Endodermal cell (in vitro differentiated cells): ENCODE measurements at places on chromosomes 13 and 19. TPM values are rescaled to one million over a fixed set of nuclear protein-coding genes. Genes with fewer than 3 reads are reported as not detected.

LATS2 gene
- total RNA-seq = 18.8 and 26.2 TPM in 2 replicates

C13orf42 gene
- total RNA-seq = 25.0 and 27.7 TPM in 2 replicates

PROSER3 gene
- total RNA-seq = 19.2 to 47.3 TPM (median 45.4 TPM) in 3 replicates

MEIS3 gene
- 47.7 to 70.7 TPM (median 51.3 TPM) in 3 replicates for total RNA-seq

- no peak for DNase-seq
Measured at GRCh38 chr19:42629191-42629590, 34.5 kb upstream of the CEACAM8 start.

DNA sequence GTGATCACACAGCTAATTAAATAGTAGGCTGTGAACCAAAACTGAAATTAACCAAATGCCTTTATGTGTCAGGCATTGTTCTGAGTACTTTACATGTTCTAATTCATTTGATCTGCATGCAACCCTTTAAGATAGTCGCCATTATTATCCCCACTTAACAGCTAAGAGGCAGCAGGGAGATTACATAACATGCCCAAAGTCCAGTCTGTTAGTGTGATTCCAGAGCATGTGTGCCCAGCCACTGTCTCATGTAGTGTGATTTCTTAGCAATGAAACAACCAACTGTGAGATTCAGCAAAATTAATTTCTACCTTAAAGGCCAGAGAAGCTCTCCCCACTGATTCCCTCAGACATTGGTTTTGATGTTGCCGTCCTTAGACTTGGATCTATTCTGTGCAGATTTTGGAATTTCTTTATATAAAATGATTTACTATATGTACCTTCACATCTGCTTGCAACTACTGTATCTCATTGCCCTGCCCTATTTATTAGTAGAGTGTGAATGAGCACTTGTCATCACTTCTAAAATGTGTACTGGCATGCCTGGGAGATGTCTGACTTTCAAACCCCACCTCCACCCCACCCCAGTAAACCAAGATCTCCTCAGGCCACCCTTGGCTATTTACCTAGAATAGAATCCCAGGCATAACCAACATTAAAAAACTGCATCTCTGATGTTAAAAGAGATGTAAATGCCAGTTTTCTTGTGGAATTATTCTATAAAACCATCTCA is 41.2 kb downstream of the POLR1D start:
- no peak for DNase-seq

DNA sequence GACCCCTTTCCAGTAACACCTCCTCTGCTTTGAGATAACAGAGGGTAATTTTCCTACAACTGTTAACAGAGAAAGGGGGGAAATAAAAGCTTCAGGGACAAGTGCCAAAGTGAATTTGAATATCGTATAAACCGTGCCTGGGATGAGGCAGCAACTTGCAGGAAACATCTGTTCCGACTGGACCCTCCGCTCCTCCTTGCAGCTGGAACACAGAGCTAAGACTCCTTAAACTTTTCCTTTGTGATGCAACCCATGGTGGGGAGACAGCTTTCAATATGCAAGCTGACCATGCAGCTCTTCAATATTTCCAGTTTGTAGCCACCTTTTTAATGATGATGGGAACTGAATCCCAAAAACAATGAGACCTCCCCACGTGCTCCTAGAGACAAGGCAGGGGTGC is 432.6 kb downstream of the ZNF536 start:
- DNase-seq = no peak

- no peak for DNase-seq
Measured at GRCh38 chr19:48372904-48373303, 8.7 kb downstream of the SYNGR4 start.
